ENCODE measurements at places on chromosomes 4 and X. TPM values are rescaled to one million over a fixed set of nuclear protein-coding genes. Genes with fewer than 3 reads are reported as not detected.

Gene NAP1L2
- total RNA-seq = 26.5 TPM

- DNase-seq = no peak
Measured at GRCh38 chr4:125322366-125322730, 7.6 kb downstream of the FAT4 start.

DNA sequence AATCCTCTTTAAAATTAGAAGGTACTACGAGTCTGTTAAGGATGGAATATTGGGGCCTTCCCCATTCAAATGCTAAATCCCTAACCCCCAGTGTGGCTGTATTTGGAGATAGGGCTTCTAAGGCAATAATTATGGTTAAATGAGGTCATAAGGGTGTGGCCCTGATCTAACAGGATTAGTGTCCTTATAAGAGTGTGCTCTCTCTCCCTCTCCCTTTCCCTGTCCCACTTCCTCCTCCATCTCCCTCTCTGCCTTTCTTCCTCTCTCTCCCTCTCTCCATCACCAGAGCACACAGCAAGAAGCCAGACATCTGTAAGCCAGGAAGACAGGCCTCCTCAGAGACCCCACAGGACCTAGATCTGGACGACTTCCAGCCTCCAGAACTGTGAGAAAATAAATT is 116.9 kb downstream of the COL25A1 start:
- DNase-seq = no peak

DNA sequence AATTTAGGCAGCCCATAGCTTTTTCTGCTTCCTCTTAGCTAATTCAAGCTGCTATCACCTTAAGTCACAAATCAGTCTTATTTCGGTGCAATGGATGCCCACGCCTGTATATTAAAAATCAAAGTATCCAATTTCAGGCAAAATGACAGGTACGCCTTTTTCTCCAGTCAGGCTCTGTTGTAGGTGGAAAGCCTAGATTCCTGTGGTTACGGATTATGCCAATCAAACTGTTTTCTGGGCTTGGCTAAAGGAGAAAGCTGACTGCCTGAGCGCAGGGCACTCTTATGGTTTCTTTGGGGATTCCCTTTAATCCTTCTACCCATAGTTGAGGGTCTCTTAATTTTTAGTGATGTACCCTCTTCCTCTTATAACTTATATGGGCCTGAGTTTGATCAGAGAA is 550.5 kb downstream of the PDHA2 start:
- DNase-seq = no peak

- no peak for DNase-seq
Measured at GRCh38 chr4:74056858-74057562, 18.5 kb upstream of the CXCL3 start.

DNA sequence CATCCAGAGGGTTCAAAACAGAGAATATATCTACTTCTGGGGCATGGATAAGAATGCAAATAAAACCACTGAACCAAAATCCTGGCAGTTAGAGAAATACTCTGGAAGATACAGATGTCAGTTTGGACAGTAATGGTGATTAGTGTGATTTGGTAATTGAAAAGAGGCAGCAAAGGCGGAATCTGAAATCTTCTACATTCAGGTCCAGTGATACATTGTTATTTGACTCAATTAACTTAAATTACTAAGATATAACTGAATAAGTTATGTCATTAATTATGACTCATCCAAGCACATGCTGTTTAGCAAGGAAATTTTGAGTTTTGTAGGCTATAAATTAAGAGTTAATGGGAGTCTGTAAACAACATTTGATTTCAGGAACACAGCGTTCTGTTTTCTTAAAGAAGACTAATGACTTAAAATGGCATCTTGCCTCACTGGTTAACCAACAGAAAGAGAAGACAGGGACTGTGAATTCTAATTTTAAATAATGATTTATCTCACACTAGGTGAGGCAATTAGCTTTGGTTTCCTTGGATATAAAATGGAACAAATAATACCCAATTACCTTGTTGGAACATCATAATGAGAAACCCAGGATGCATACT is 937.1 kb downstream of the PDHA2 start:
- DNase-seq = no peak

- DNase-seq = no peak
Measured at GRCh38 chr4:107148904-107149303, 112.8 kb upstream of the DKK2 start.

Gene MXRA5
- 6.7 TPM for total RNA-seq

DNA sequence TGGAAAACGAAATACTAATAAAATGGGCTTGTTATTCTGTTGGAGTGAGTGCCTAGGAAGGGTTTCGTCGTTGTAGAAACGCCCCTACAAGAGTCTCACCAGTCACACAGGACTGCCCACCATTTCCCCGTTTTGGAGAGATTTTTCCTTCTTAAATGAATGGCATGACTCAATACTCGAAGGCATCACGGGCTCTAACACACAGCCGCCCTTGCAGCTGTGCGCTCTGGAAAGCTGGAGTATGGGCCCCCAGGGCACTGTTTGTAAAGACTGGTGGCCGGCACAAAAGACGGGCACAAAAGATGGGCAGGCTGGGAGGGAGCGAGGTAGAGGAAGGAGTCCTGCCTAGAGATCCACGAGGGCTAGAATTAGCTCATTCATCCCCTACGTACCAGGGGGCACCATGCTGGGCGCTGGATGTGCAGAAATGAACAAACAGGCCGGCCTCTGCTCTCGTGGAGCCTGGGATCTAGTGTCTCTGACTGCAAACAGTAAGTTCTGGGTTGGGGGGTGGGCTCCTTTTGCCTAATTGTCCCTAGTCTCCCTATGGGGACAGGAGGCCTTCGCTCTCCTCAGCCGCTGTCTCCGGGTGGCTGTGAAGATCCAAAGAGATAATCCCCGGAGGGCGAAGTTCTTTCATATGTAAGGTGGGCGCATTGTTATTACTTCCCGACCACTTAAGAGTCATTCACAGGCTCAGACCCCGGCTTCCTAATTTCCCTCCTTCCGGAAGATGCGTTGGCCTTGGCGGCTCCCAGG is 1.0 kb upstream of the SFRP2 start:
- DNase-seq = no peak

- DNase-seq = no peak
Measured at GRCh38 chr4:137360761-137361160, 171.5 kb downstream of the PCDH18 start.

- no peak for DNase-seq
Measured at GRCh38 chr4:173319696-173320095, 14.5 kb downstream of the HMGB2 start.

DNA sequence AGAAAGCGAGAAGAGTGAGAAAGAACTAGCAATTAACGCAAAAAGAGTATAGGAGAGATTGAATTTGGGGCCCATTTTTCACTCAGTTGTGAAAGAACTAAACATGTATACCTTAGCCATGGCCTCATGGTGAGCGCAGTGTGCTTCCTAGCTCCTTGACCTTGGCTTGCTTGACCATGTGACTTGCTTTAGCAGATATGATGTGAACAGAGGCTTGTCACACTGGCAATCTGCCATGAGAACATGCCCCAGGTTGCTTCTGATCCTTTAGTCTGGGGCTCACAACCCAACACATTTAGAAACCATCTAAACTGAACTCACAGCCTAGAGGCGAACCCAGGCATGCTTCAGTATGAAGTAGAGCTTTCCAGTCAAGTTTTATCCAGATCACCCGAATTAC is 260.1 kb upstream of the FTHL17 start:
- DNase-seq = no peak

DNA sequence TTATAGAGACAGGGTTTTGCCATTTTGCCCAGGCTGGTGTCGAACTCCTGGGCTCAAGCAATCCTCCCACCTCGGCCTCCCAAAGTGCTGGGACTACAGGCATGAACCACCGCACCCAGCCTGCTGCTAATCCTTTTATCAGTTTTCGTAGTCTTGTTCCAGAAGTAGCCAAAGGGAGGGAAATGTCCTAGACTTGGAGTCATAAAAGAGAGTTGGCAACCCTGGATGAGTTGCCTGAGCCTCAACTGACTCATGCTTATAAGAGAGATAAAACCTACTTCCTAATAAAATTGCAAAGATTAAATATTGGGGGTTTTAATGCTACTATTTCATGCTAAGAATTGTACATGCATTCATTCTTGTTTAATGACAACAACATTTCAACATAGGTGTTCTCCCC is 44.3 kb downstream of the CD40LG start:
- no peak for DNase-seq

DNA sequence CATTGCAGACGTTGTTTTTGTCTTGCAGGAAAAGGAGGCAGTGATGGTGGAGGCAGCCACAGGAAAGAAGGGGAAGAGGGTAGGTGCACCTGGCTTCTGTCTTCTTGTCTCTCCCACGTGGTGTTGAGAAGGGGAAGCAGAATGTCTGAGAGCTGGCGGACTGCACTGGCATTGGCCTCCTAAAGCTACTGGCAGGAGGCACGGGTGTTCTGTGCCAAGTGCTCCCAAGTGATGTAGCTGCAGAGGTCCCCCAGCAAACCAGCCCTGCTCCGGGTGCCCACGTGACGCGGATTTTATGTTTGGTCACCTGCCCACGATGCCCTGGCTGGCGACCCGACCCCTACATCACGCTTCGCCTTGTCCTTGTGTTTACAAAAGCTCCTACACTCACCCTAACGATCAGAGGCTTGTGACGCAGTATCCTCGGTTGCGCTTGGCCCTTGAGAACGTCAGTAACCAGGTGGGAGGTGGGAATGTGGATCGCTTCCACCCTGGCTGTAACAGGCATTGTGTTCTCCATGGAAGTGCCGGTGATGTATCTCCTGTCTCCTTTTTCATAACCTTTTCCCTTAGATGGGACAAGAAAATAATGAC is 28.5 kb upstream of the XG start:
- DNase-seq = no peak

DNA sequence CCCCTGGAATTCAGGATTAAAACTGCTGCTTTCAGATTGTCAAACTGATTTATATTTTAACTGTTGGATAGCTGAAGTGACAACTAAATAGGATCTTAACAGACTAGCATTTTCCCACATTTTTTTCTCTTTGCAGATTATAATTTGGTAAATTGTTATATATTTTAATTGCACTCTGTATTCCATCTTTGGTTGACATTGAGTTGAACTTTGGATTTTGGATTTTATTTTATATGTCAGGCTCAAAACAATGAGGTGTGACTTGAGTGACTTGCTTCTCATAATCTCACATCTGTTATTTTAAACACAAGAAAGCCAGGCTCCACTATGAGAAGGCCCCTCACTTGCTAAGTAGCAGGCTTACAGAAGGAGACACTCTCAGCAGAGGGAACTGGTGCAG is 38.1 kb downstream of the NAA11 start:
- DNase-seq = no peak

Gene OPHN1
- 43.2 TPM for total RNA-seq

Gene CENPE
- total RNA-seq = 9.9 TPM

Gene ABCE1
- total RNA-seq = 92.1 TPM

- DNase-seq = no peak
Measured at GRCh38 chr4:80183250-80184052, 13.9 kb upstream of the PRDM8 start.

Gene IQSEC2
- total RNA-seq = 10.9 TPM

DNA sequence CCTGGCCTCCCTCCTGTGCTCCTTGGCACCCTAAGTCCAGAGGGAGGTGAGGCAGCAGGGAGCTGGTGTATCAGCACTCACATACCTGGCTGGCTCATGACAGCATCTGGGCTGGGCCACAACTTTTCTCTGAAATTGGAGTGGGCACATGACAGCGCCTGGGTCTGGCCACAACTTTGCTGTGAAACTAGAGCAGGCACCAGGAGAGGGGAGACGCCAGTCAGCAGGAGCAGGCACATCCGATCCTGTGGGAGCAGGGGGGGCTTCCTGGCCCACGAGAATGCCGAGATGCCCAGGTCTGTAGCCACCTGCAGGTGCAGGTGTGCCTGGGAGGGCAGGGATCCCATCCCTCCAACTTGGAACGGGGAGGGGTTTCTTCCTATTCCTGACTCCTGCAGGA is 69.7 kb upstream of the PPP3CA start:
- DNase-seq = no peak

- peak; percentile 95 for DNase-seq
Measured at GRCh38 chr4:44448521-44449461, at the start of gene KCTD8. KCTD8 (minus strand) TSS chr4:44448809.

- no peak for DNase-seq
Measured at GRCh38 chr4:90137555-90137954, 10.4 kb downstream of the CCSER1 start.

GRCh38 chrX:9110808-9111207 is 76.9 kb upstream of the FAM9B start:
- DNase-seq = no peak

- no peak for DNase-seq
Measured at GRCh38 chrX:68807818-68808217, 21.0 kb upstream of the EFNB1 start.

Gene DDX53
- total RNA-seq = not detected

Gene AVPR2
- total RNA-seq = not detected

DNA sequence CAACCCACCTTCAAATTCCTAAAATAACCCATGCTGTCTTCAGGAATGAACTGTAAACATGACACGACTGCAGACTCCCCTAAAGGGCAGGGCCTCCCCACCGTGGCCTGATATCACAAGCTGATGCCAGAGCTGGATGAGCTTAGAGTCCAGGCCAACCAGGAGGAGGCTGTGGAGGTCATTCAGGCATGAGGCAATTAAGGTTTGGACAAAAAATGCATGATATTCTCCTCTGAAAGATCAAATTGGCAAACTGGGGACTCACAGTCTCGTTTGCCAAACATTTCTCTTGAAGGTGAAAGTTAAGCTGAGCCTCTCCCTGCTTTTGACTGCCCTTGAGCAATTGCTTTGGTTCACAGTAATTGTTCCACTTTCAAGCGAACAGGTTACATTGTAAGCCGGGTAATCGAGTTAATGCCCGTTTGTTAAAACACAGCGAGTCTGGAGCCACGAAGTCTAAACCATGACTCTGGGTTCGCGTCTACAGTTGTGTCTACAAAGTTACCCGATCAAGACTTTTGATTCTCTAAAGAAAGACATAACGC is 105.6 kb downstream of the ENPP6 start:
- no peak for DNase-seq

Gene RBM47
- 1.8 TPM for total RNA-seq

DNA sequence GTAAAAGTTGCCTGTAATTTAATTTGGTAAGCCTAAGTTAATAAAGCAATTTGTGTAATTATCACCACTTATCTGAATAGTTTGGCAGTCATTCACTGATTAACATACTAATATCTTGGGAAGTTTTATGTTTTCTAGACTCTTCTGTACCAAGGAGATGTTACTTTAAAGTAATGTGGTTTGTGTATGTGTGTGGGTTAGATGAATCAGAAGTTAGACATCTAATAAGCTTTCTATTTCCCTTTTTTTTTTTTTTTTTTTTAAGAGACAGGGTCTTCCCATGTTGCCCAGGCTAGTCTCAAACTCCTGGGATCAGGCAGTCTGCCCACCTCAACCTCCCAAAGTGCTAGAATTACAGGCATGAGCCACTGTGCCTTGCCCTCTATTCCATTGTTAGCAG is 5.3 kb downstream of the SLAIN2 start:
- DNase-seq = no peak

- no peak for DNase-seq
Measured at GRCh38 chr4:89563431-89563830, 255.8 kb upstream of the GPRIN3 start.

- no peak for DNase-seq
Measured at GRCh38 chr4:87911252-87911774, 64.2 kb upstream of the SPP1 start.

Gene TLR8
- total RNA-seq = 0.27 TPM

Gene CYP2U1
- 12.9 TPM for total RNA-seq

Gene ODAM
- total RNA-seq = not detected

All from cerebellum (tissue), 4 donors.